ENCODE measurements at places on chromosomes 2 and 18.

- no peak for DNase-seq
Measured at GRCh38 chr2:18804536-18804935, 215.2 kb upstream of the NT5C1B start.

GRCh38 chr2:144559681-144560080 lies 39.8 kb upstream of the ZEB2 start:
- DNase-seq = no peak

DNA sequence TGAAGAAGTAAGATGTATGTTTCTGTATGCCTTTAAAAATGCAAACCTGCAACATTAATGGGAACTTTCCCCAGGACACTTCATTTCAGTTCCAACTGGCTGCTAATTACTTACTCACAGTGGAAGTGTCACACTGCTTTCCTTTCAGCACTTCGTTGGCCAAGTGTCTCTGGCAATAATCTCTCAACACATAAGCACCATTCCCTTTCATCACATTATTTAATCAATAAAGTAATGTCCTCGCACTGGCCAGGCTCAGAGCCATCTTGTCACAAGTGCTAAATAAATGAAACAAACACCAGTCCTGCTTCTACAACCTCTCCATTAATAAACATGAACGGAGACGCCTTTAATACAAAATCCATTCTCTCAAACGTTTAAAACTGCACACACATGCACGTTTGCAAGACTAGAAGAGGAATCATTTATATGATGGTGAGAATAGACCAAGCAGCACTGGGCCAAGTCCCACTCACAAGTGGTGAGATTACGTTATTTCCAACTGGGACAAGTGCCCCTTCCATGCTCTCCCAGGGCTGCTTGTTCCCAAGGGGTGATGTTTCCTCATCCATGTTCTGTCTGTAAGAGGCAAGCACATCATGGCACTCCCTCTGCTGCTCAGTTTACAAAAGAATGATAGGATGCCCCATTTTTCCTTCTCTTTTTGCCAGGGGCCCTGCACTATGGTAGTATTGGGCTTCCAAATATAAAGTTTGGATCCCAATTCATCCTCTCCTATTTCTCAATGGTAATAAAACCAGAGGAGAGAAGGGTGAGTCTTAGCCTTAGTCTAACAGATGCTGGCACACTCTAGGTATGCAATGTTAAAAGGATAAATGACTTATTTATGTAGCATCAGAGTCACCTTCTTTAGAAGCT lies 56.8 kb upstream of the ETAA1 start:
- no peak for DNase-seq

DNA sequence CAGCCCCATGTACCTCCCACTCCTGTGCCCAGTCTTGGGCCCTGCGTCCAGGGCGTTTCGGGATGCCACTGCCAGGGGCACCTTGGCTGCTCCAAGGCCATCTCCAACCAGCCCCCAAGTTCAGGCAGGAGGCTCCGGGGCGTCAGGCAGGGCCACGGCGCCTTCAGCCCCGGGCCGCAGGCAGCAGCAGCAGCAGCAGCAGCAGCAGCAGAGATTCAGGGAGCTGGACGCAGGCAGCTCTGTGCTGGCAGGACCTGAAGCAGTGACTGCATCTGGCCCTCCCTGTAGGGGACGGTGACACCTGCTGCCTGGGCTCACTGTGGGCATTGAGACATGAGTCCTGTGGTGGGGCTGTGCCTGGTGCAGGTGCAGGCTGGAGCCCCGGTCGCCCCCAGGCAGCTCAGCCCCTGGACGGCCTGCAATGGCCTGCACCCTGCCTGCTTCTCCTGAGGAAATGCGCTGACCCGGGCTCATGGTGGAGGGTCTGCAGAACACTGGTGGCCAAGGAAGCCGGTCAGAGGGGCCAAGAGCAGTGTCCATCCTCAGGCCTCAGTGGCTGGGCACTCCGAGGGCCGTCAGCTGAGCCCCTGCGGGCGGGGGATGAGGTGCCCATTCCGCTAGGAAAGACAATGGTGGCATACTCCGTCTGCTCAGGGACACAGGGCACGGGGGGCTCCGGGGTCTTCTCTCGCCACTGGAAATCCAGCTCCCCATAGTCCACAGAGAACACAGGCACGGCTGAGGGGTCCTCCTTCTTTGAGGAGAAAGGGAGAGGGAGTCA lies 8.0 kb downstream of the PDCD1 start:
- no peak for DNase-seq

DNA sequence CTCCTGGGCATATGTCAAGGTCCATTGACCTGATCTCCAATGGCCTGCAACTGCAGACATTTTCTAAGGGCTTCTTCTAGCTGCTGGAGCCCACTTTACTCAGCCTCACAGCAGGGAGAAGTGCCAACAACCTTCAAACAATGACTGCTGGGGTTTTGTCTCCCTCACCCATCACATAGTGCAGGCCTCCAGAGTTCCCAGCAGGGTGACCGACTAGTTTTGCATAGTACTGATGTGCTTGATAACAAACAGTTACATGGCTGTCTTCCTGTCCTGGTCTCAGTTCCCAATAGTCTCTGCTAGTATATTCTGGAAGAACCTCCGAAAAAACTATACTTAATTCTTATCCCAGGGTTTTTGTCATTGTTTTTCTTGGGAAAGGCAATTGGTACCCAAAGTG lies 10.4 kb upstream of the NETO1 start:
- DNase-seq = no peak

- DNase-seq = no peak
Measured at GRCh38 chr2:135327146-135327545, 203.9 kb downstream of the ZRANB3 start.

DNA sequence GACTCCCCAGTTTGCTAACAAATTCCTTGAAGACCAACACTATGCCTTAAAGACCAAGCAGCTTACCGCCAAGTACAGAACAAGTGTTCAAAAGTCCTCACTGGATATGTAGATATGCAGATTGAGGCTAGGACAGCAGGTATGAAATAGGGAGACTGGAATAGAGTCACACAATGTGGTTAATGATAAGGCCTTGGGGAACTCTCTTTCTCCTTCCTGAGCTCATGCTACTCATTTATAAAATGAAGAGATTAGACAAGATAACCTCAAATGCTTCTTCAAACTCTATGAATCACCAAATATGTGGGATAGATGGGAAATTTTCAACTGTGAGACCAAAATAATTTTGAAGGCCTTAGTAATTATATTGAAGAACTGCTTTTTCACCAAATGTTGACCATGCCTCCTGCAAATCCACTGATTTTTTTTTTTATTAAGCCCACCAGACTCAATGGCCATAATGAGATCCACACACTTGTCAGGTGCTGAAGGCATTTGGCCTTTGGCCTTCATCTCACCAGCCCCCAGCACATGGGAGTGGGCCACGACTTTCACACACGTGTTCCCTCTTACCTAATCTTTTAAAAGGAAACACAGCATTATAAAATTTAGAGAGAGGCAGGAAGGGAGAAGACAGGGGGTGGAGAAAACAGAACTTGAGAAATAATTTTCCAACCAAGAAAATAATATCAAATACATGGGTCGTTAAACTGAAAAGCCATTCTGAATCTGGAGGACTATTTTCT lies 181.5 kb downstream of the EN1 start:
- no peak for DNase-seq

GRCh38 chr18:24530630-24531111 lies 70.2 kb downstream of the HRH4 start:
- DNase-seq = no peak

GRCh38 chr2:31087491-31087890 lies 50.7 kb downstream of the GALNT14 start:
- no peak for DNase-seq

DNA sequence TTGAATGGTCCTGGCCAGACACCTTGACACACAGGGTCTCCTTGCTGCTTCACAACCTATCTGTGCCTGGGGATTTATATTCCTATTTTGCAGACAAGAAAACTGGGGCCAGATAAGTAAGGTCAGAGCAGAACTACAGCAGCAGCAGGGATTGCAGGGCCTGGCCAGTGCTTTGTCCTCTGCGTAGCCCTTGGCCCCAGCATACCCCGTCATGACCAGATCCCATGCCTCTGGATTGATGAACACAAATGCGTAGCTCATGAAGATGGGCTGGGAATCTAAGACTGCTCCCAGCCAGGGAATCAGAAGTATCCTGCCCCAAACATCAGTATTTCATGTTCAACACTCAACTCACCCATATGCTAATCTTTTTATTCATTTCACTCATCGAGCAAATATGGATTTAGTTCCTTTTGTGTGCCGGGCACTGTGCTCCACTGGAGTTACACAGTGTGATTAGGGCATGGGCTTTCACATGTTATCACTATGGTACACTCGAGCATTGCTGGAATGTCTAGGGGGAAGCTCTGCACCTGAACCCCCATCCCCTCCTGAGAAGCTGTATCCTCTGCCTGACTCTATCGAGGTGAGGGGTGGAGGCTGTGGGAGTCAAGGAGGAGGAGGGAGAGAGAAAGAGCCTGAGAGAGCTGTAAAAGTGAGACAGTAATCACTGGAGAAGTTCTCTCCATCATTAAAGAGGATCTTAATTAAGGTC lies 143.3 kb downstream of the CYP26B1 start:
- DNase-seq = no peak

- no peak for DNase-seq
Measured at GRCh38 chr18:59063912-59064311, 75.8 kb upstream of the SEC11C start.

GRCh38 chr2:148063633-148064032 lies 42.7 kb downstream of the MBD5 start:
- no peak for DNase-seq

DNA sequence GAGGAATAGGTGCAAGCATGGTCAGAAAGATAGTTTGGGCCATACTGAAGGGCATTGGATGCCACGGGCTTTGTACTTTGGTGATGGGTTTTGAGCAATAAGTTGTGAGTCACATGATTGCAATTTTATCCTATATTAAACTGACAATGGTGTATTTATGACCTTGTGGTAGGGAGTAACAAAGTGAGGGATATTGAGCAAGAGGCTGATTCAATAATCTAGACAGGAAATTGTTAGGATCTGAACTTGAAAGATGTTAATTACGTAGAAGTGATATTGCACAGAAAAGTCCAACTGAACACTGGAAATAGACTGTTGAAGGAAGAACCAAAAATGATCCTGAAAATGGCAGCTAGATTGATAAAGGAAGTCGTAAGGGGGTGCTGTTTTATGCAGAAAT lies 46.6 kb upstream of the TCF4 start:
- no peak for DNase-seq

DNA sequence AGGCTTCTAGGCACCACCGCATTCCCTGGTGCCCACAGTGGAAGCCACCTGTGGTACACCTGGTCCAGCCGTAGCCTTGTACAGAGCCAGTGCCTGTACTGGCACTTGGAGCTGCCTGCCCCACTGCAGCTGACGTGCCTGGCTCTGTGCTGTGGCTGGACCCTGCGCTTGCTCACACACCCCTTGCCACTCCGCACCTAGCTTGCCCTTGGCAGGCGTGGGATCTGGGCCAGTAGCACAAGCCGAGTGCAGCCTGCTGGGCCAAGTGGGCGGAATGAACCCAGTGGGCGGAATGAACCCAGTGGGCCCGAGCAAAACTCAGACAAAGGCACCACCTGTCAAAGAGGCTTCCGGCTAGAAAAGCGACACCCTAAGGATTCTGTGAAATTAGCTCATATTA lies 126.3 kb downstream of the ARHGAP28 start:
- DNase-seq = no peak

DNA sequence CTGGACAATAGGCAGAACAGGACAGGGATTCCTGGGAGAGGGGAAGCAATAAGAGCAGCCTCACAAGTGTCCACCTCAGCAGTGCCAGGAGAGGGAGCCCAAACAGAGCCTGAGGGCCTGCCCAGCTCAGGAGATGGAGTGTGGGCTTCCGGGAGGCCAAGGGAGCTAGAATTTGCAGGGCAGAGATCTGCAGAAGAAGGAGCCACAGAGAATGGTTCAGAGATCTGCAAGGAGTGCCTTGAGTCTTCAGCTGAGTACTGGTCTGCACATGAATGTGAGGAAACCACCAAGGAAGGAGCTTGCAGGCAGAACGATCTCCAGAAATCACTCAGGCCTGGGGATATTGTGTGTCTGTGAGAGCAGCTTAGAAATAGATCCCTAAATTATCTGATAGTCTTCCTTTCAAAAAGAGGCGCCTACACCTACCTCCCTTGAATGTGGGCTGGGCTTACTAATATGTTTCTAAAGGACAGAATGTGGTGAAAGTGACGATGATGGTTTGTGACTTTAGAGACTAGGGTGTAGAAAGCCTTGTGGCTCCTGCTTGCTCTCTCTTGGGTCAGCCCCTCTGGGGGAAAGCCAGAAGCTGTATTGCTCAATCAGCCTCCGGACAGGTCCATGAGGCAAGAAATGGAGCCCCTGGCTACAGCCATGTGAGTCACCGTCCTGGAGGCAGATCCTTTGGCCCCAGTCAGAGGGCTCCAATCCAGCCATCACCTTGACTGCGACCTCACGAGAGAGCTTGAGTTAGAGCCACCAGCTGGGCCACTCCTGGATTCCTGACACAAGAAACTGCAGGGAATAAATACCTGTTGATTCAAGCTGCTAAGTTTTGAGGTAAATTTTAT lies 7.6 kb upstream of the LPIN1 start:
- no peak for DNase-seq

GRCh38 chr2:105864262-105864661 lies 119.5 kb downstream of the NCK2 start:
- DNase-seq = no peak

GRCh38 chr2:26590508-26590907 lies 50.7 kb downstream of the CIB4 start:
- no peak for DNase-seq

DNA sequence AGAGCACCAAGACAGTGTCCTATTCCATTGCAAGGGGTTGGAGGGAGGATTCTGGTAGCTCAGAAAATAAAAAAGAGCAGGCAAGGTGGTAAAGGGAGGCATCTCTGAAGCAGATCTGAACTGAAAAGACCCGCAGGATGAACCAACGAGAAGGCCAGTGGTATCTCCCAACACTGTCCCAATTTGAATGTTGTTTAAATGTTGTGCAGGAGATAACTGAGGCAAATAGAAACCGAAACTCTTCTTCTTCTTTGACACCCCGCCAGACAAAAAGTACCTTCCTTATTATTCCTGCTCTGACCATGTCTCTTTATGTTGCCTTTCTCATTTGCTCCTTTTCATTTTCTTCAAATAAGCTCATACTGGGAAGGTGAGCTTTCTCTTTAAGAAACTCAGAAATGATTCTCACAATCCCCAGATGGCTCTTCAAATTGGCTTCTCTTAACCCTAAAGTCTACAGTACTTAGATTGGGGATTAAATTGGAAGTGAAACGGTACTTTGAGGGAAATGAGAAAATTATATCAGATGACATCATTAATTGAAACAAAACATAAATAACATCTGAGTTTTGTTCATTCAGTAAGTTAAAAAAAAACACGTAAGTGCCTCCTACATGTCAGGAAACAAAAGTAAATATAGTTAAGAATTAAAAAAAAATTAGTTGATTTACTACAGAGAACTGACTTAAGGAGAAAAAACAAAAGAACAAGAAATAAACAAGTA lies 143.6 kb downstream of the WDPCP start:
- DNase-seq = no peak

DNA sequence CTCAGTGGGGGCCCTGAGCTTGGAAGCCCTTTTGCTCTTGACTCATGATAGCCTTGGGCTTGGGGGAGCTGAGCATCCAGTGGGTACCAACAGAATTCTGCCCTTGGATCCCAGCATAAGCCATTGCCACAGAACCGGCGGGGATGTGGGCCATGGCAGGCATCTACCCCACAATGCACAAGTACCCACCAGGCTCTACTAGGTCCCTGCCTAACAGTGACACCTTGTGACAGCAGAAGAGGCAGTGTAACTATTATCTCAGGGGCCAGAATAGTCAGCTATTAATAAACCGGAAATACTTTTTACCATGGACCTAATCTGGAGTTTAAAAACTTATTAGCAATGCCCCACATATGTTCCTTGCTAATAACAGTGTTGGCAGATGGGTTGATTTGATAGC lies 397.2 kb downstream of the TMEM182 start:
- DNase-seq = no peak

- DNase-seq = no peak
Measured at GRCh38 chr2:104867813-104868504, 14.0 kb downstream of the POU3F3 start.

Measured in DMS79 treated with DMSO at 0.1 percent for 48 hours (cell line).